ENCODE measurements at places on chromosomes 2 and 18. TPM values are rescaled to one million over a fixed set of nuclear protein-coding genes. Genes with fewer than 3 reads are reported as not detected.

- no peak overlapping the region for H3K4me3 ChIP-seq
- no peaks in the 10 kb centered on the region for H3K27me3 ChIP-seq
- no peak for DNase-seq
Measured at GRCh38 chr2:232132181-232132580, 170.7 kb downstream of the DIS3L2 start.

GRCh38 chr2:109164739-109165221 lies 35.8 kb downstream of the SH3RF3 start:
- H3K4me1 ChIP-seq: peaks cover 2% of the 10 kb centered on the region
- H3K27me3 ChIP-seq: peaks cover 12% of the 10 kb centered on the region
- no peaks in the 10 kb centered on the region for H3K36me3 ChIP-seq
- no peak for DNase-seq
- no peak overlapping the region for H3K4me3 ChIP-seq

GRCh38 chr18:32257084-32257785 lies 67.4 kb downstream of the MEP1B start:
- H3K4me1 ChIP-seq: no peaks in the 10 kb centered on the region
- H3K4me3 ChIP-seq: no peak overlapping the region
- no peak overlapping the region for H3K27ac ChIP-seq
- DNase-seq: no peak

DNA sequence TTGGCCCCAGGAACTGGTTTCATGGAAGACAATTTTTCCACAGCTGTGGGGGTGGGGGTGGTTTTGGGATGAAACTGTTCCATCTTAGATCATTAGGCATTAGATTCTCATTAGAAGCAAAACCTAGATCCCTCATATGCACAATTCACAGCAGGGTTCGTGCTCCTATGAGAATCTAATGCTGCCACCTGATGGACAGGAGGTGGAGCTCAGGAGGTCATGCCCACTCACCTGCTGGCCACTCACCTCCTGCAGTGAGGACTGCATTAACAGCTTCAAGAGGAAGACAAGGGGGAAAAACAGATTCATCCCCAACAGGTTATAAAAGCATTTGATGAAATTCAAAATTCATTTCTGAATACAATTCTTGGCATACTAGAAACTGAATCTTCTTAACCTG lies 38.5 kb downstream of the THAP4 start:
- no peaks in the 10 kb centered on the region for H3K4me1 ChIP-seq
- no peaks in the 10 kb centered on the region for H3K27me3 ChIP-seq
- no peak for DNase-seq
- no peak overlapping the region for H3K27ac ChIP-seq

DNA sequence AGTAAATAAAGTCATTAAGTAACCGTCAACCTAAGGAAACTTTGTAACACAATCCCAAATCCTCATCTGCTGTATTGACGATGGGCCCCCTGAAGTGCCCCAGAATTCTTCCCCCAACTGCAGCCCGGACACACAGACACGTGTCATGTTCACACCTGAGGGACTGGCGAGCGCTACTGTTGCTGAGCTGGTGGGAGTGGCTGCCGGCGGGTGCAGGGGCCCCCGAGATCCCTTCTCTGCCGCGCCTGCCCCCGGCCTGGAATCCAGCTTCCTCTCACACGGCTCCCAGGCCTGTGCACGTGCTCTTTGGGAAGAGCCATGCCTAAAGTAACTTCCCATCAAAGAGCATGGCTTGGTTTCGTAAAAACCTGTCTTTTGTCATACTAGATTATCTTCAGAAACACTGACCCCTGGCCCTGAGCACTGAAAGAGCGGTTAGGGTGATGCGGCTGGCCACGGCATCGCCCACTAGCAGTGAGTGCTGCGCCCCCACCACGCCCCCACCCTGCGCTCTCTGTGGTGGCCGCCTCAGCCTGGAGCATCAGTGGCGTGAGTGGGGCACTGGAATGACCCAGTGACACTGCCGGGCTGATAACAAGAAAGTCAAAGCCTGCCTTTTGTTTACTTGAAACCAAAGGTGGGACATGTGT lies 56.0 kb downstream of the ADI1 start:
- no peak for DNase-seq
- H3K4me1 ChIP-seq: peaks cover 15% of the 10 kb centered on the region
- peaks cover 3% of the 10 kb centered on the region for H3K36me3 ChIP-seq
- H3K4me3 ChIP-seq: no peak overlapping the region
- H3K27me3 ChIP-seq: no peaks in the 10 kb centered on the region
- H3K27ac ChIP-seq: no peak overlapping the region

DNA sequence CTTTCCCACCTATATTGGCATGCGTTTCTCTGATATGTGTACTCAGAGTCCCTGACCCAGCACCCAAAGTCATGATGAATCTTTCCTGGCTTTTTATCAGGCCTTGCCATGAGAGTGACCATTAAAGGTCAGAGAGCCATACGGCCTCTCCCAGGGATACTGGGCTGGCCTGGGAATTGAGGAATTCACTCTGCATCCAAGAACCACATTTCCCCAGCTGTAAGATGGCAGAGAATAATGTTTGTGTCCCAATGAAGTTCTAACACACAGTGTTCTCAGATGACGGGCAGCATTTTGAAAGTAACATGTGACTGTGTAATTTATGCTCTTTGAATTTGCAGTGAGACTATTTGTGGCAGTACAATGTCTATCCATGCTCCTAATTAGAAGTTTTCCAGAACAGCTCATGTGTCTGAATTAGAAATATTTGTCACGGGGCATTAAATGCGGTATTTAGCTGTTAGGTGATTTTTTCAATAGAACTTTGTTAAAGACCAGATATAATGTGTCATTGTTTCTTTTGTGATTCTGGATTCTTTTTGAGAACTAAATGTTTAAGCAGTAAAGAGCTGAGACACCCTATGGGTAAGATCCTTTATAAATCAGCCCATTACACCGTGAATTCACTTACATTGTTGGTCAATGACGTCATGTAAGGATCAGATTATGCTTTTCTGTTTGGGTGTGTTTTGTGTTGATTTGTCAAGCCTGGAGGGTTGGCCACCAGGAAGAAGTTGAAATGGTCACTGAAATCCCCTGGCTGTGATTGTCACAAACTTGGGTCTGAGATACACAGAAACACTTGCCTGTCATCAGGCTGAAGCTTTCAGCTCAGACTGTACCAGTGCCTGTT lies 7.3 kb upstream of the SLC3A1 start:
- no peak overlapping the region for H3K4me3 ChIP-seq
- peaks cover 6% of the 10 kb centered on the region for H3K27me3 ChIP-seq
- no peak for DNase-seq
- no peak overlapping the region for H3K27ac ChIP-seq
- H3K4me1 ChIP-seq: no peaks in the 10 kb centered on the region

DNA sequence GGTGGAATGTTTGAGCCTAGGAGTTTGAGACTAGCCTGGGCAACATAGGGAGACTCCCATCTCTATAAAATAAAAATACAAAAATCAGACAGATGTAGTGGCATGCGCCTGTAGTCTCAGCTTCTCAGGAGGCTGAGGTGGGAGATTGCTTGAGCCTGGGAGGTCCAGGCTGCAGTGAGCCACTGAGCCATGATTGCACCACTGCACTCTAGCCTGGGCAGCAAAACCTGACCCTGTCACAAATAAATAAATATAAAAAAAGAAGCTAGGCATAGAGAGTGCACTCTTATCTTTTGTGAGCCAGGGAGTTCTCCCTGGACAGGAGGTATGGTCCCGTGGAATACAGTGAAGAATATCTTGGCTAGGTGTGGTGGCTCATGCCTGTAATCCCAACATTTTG lies 11.0 kb upstream of the KYNU start:
- H3K27ac ChIP-seq: no peak overlapping the region
- no peak for DNase-seq
- H3K4me1 ChIP-seq: no peaks in the 10 kb centered on the region
- H3K27me3 ChIP-seq: no peaks in the 10 kb centered on the region
- no peak overlapping the region for H3K4me3 ChIP-seq

DNA sequence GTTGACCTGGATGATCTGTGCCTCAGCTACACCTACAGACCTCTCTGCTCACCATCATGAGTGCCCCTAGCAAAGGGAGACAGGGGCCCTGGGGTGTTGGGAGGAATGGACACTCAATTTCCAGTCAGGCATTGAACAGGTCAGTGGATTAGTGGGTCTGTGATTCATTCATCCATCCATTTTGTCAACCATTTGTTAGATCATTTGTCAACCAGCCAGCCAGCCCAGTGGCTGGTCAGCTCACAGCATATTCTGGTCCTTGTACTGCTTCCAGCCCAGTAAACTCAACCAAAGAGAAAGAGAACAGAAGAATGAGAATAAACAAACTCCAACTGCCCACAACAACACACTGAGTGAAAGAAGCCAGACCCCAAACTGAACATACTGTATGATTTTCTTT lies 4.6 kb upstream of the KLF11 start:
- H3K27ac ChIP-seq: no peak overlapping the region
- no peak overlapping the region for H3K4me3 ChIP-seq
- H3K27me3 ChIP-seq: peaks cover 34% of the 10 kb centered on the region
- H3K36me3 ChIP-seq: no peaks in the 10 kb centered on the region
- no peak for DNase-seq

- peaks cover 21% of the 10 kb centered on the region for H3K27me3 ChIP-seq
- H3K4me3 ChIP-seq: no peak overlapping the region
- H3K4me1 ChIP-seq: peaks cover 6% of the 10 kb centered on the region
Measured at GRCh38 chr18:8520266-8520665, 89.0 kb upstream of the RAB12 start.

The CCDC141 gene
- 14.6 TPM for total RNA-seq

The MARCHF7 gene
- total RNA-seq: 75.7 TPM

The ALK gene
- total RNA-seq: not detected

The LHCGR gene
- not detected for total RNA-seq

The EEF1B2 gene
- 650 TPM for total RNA-seq

The HNMT gene
- total RNA-seq: not detected

The WNT6 gene
- not detected for total RNA-seq

The IHH gene
- total RNA-seq: not detected

The FIGN gene
- not detected for total RNA-seq

The MOGAT1 gene
- not detected for total RNA-seq

The DPP10 gene
- not detected for total RNA-seq

All from activated CD4-positive, alpha-beta T cell treated with anti-CD3 and anti-CD28 coated beads, Interleukin-2, amount 10 ng/mL, durations not matched to agents 7 days and 5 days (primary cell).